ENCODE measurements at places on chromosomes 13 and 19.

DNA sequence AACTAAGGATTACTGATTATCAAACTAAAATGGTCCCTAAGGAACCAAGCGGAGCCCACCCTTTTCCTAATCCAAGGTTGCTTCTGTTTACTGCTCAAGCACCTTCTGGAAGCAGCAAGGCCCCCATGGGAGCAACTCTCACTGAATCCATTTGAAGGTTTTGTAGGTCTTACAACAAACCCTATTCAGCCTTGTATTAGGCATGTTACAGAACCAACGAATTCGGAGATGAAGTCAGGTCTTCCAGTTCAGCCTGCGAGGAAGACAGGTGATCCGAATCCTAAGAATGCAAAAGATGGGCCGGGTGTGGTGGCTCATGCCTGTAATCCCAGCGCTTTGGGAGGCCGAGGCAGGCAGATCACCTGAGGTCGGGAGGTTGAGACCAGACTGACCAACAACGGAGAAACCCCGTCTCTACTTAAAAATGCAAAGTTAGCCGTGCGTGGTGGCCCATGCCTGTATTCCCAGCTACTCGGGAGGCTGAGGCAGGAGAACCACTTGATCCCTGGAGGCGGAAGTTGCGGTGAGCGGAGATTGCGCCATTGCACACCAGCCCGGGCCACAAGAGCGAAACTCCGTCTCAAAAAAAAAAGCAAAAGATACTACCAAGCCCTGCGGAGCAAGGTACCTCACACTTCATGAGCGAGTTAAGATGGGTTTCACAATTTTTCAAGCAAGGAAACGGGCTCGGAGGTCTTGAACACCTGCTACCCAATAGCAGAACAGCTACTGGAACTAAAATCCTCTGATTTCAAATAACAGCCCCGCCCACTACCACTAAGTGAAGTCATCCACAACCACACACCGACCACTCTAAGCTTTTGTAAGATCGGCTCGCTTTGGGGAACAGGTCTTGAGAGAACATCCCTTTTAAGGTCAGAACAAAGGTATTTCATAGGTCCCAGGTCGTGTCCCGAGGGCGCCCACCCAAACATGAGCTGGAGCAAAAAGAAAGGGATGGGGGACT lies 609 bp downstream of the ZAR1L start:
- peak; percentile 73 for DNase-seq

GRCh38 chr19:1760020-1760419 lies 6.7 kb downstream of the ONECUT3 start:
- DNase-seq, result no peak

GRCh38 chr19:1126984-1127760 lies 23.4 kb downstream of the GPX4 start:
- no peak for DNase-seq

- no peak for DNase-seq
Observed at GRCh38 chr13:48054601-48055000, 17.1 kb downstream of the NUDT15 start.

GRCh38 chr13:59566561-59566960 lies 597.2 kb downstream of the DIAPH3 start:
- DNase-seq, result no peak

- DNase-seq, result no peak
Observed at GRCh38 chr13:29905845-29906244, 55.4 kb upstream of the UBL3 start.

- DNase-seq, result no peak
Observed at GRCh38 chr13:88800505-88800904, 1129.3 kb downstream of the SLITRK5 start.

GRCh38 chr19:11046605-11047354 lies 42.5 kb upstream of the LDLR start:
- DNase-seq, result no peak

- DNase-seq, result no peak
Observed at GRCh38 chr19:17172624-17173345, 42.4 kb upstream of the USE1 start.

DNA sequence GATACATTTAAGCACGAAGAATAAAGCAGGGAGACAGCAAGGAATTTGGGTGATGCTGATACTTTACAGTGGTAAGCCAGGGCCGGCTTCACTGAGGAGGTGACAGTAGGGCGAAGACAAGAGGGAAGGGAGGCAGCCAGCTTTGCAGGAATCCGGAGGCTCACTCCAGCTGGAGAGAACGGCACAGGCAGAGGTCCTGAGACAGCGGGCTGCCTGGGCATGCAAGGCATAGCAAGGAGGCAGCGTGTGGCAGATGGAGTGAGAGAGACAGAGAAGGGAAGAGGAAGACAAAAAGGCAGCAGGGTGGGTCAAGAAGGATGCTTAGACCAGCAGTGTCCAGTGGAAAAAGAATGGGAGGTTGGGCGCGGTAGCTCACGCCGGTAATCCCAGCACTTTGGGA lies 83.2 kb upstream of the WASF3 start:
- DNase-seq, result no peak

GRCh38 chr19:57830071-57830602 lies at the start of gene ZNF587B:
TSS of gene ZNF587B (plus strand) at chr19:57830299. CDS start at chr19:57830529, 230 bp downstream.
- peak; percentile 64 for DNase-seq

GRCh38 chr13:109096101-109096500 lies 466.7 kb downstream of the MYO16 start:
- DNase-seq, result no peak

DNA sequence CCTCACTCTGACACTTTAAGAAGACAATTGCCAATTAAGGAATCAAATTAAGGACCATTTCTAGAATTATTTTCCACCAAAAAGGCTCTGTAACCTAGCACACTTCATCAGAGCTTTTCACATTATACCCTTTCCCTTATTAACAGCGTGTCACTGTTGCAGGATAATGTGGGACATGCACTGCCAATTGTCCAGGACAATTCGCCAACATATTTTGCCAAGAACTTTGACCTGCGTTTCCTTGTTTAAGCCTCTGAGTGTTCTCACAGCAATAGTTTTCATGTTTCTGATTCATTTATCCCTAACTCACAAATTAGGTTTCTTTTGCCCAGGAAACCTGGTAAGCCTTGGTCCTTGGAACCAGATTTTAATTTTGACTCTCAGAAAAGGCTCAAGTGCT lies 13.3 kb downstream of the COL4A1 start:
- no peak for DNase-seq

- DNase-seq, result peak; percentile 20
Observed at GRCh38 chr13:24605923-24606372, 74.3 kb upstream of the ATP12A start.

- no peak for DNase-seq
Observed at GRCh38 chr19:17326595-17326966, 8.1 kb downstream of the ANO8 start.

GRCh38 chr13:34430294-34430693 lies 511.8 kb upstream of the NBEA start:
- DNase-seq, result no peak

GRCh38 chr13:30666113-30666512 lies 48.4 kb downstream of the USPL1 start:
- no peak for DNase-seq

GRCh38 chr13:32791545-32792172 lies 205.4 kb downstream of the PDS5B start:
- DNase-seq, result peak; percentile 16

GRCh38 chr19:16191216-16191908 lies 6.2 kb downstream of the FAM32A start:
- no peak for DNase-seq

DNA sequence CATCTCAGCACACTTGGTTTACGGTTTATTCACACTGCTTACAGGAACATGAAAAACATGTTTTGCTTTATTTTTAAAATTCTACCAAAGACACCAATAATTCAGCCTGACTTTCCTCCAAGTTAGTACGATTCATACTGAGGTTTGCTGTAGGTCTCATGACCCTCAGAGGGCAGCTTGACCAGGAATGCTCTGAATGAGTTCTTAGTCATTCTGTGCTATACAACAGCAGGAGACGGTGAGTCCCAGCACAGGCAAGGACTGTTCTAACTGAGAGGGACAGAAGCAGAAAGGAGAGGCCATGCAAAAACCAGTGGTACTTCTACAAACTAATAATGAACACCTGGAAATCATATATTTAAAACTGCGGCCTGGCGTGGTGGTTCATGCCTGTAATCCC lies 6.4 kb downstream of the GRTP1 start:
- DNase-seq, result no peak

DNA sequence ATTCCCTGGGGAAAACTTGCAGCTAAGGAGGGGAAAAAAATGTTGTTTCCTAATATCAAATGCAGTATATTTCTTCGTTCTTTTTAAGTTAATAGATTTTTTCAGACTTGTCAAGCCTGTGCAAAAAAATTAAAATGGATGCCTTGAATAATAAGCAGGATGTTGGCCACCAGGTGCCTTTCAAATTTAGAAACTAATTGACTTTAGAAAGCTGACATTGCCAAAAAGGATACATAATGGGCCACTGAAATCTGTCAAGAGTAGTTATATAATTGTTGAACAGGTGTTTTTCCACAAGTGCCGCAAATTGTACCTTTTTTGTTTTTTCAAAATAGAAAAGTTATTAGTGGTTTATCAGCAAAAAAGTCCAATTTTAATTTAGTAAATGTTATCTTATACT lies 33.6 kb downstream of the TNFSF11 start:
- DNase-seq, result no peak

DNA sequence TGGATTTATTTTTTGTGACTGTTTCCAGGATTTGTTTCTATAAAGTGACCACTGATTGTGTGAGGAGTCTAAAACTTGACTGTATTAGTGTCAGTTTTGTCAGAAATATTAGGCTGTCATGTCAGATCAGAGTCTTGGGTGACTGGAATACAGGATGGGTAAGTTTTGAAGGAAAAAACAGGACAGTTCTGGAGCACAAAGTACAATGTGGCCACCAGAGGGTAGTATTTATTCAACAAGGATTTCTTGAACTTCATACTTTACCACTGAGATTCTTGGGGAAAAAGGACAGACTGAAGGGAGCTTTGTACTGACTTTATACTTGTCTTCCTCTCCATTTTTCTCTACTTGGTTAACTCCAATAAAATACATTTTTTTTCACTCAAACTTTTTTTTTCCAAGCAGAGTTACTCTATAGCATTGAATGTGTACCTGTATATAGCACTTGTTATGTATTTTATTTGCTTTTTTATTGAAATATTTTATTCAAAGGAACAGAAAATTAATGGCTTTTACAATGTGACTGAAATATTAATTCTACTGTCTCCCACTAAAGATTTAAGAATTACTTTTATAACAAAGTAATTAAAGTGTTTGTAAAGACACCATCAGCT lies 51.1 kb downstream of the LMO7 start:
- peak; percentile 61 for DNase-seq

- peak; percentile 95 for DNase-seq
Observed at GRCh38 chr19:51473009-51473707, 5.2 kb upstream of the CEACAM18 start.

GRCh38 chr19:43769256-43769655 lies 11.5 kb downstream of the KCNN4 start:
- no peak for DNase-seq

GRCh38 chr13:27569405-27569804 lies 50.9 kb downstream of the LNX2 start:
- no peak for DNase-seq

GRCh38 chr19:48842789-48843162 lies 6.5 kb upstream of the HSD17B14 start:
- DNase-seq, result peak; percentile 81

DNA sequence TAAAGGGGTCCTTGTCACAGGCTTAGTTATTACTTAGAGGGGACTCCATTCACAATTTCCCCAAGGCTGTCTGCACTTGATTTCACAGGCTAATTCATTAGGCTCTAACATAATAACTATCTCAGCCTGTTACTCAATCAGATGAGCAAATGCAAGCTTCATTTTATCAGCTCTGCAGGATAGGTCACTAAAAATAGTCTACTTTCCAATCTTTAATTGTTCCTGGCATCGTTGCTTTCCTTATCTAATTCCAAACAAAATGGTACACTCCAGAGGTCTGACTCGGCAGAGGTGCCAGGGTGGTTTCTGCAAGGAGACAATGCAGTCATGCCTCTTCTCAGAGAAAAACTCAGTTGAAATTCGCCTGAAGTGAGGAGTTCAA lies 69.7 kb upstream of the SLC15A1 start:
- DNase-seq, result no peak

DNA sequence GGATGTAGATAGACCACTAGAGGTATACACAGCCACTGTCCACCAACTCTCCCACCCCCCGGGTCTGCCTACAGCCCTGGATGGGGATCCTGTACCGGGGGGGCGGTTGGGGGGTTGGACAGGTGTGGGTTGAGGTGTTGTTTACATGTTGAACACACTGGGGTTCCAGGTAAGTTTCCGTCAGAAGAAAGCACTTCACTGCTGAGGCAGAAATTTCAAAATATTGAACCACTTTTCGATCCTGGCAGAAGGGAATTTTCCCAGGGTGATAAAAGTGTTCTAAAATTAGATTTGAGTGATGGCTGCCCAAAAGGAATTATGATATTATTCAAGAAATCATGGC lies 6.6 kb upstream of the CEACAM16 start:
- no peak for DNase-seq

DNA sequence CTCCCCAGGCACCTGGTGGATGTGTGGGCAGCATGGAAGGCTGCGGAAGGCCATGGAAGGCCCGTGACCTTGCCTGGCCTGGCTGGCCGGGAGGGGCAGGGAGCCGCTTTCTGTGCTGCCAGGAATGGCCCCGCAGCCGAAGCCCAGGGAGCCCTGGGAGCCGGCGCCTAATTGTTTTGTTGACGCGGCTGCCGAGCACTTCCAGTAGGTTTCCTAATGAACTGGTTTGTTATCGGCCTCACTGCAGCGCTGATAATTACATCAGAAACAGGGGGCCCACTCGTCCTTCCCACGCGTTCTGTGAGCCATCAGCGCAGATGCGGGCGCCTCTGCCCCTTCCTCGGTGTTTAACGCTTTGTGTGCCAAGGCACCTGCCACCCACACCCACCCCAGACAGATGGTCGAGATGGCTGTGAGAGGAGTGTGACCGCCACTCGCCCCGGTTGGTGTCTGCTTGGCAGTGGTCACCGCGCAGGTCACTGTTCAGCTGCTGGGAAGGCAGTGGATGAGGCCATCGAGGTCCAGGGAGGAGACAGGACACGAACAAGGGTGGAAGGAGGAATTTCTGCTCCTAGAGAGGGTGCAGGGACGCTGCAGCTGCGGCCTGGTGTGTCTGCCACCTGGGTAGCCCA lies 124.5 kb downstream of the KDM4B start:
- DNase-seq, result no peak

- DNase-seq, result no peak
Observed at GRCh38 chr13:109743706-109744453, 42.5 kb downstream of the IRS2 start.

DNA sequence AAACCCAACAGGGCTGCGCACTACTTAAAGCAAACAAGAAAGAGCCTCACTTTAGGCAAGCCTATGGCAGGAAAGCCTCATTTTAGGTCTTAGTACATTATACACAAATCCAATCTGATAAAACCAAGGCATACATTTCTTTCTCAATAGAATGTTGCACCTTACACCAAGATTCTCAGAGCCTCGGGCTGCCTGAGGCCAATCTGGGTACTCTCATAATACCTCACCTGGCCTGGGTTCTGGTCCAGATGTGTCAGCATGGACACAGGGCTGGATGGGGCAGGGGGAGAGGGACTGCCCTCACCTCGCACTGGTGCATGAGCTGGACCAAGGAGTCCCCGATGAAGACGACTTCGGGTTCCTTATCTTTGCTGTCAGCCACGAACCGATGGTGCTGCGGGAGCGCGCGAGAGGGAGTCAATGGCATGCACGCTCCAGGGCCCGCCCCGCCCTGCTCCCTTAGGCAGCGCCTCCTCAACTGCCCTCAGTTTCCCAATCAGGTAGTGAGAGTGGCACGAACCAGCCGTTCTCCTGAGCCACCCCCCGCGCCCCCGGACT lies at the start of gene PRR19:
TSS of gene PRR19 (plus strand) at position 487 of the 558 bp plus-strand sequence. CDS start 7,453 bp downstream, outside the sequence.
- peak; percentile 76 for DNase-seq

GRCh38 chr13:35208587-35208986 lies 266.5 kb downstream of the NBEA start:
- no peak for DNase-seq

All from OCI-M1 (cell line).